Suprapubic skin (tissue), 4 donors: ENCODE measurements at places on chromosomes 2 and 18. TPM values are rescaled to one million over a fixed set of nuclear protein-coding genes. Genes with fewer than 3 reads are reported as not detected.
A peak's percentile ranks its signal among the peaks of the same experiment; 100 is the strongest.

BABAM2 gene
- 31.8 TPM for total RNA-seq

DNA sequence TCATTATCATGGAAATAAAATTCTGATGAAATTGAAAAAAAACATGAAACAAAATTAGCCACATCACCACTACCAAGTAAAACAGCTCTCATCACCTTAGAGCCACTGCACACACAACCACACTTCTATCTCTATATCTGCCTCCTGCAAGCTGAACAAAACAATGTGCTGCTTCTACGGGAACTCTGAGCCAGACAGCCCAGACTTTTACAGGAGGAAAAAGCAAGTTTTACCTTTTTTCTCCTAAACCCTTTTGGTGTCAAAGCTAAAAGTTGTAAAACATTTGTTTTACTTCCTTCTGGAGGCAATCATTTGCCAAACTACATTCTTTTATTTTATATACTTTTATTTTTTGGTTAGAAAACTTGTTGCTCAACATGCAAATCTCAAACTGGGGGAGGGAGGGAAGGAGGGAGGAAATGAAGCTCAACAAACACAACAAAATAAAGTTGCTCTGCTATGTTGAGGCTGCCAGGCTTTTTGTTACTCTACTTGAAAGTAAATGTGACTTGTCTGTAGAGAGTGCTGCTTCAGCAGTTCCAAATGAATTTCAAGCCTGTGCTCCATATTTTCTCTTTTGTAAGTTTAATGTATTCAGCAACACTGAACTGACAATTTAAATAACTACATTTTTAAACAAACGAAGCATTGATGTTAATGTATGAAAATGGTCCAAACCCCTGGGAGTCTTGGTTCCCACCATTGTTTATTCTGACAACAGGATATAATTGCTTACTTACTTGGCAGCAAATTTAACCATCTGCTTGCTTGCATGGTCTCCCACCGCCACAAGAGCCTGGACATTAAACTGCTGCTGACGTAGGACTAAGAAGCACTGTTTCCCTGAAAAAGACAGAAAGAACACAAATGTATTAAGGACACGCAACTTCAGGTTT, 24.5 kb downstream of the DARS1 start:
- DNase-seq: no peak
- H3K4me1 ChIP-seq: peaks cover 17% of the 10 kb centered on the region
- H3K27ac ChIP-seq: peak overlapping the region; percentile 14
- peaks cover 8% of the 10 kb centered on the region for H3K36me3 ChIP-seq

- no peaks in the 10 kb centered on the region for H3K36me3 ChIP-seq
- peaks cover 36% of the 10 kb centered on the region for H3K4me1 ChIP-seq
- H3K4me3 ChIP-seq: no peak overlapping the region
- H3K27ac ChIP-seq: peak overlapping the region; percentile 20
- peak; percentile 91 for DNase-seq
- no peaks in the 10 kb centered on the region for H3K27me3 ChIP-seq
Measured at GRCh38 chr18:48997985-48998831, 47.4 kb upstream of the SMAD7 start.

- H3K4me1 ChIP-seq: no peaks in the 10 kb centered on the region
- no peaks in the 10 kb centered on the region for H3K27me3 ChIP-seq
- no peaks in the 10 kb centered on the region for H3K36me3 ChIP-seq
Measured at GRCh38 chr2:122873951-122874350, 1118.5 kb downstream of the TSN start.

GRCh38 chr2:218807626-218808025, 24.0 kb downstream of the PRKAG3 start:
- H3K36me3 ChIP-seq: peaks cover 4% of the 10 kb centered on the region
- no peak overlapping the region for H3K27ac ChIP-seq
- no peak overlapping the region for H3K4me3 ChIP-seq
- DNase-seq: no peak
- peaks cover 19% of the 10 kb centered on the region for H3K4me1 ChIP-seq

DNA sequence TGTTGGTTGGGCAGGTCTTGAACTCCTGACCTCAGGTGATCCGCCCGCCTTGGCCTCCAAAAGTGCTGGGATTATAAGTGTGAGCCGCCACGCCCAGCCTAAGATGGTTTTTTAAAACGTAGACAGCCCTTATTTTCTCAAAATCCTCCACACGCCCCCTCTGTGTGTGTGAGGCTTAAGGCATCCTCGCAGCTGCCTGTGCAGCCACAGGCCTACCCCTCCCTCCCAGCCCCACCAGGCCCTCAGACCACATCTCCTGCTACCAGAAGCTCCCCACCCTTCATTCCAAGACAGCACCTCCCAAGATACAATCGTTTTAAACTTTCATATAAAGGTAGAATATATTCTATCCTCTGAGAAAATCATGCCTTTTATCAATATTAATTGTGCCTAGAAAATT, 4.8 kb downstream of the ANO7 start:
- H3K27ac ChIP-seq: no peak overlapping the region
- peaks cover 1% of the 10 kb centered on the region for H3K27me3 ChIP-seq
- no peak for DNase-seq
- H3K4me1 ChIP-seq: no peaks in the 10 kb centered on the region

DNA sequence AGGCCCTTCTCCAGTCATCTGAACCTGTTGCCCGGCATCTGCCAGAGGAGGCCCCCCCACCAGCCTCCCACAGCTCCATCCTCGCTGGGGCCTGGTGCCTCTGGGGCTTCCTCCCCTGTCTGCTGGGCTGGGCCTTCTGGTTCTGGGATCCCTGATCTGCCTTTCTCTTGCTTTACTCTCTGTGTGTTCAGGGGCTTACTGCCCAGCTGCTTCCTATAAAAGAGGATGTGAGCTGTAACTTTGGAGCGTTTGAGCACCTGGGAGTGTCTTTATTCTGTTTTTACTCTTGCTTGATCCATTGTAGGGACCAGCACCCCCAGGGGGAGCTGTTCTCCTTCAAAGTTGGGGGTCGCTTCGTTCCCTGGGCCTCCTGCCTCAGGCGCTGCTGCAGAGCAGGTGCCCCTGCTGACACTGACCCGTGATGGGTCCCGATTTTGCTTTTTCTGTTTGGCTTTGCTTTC, 23.1 kb upstream of the FAHD2A start:
- peaks cover 13% of the 10 kb centered on the region for H3K36me3 ChIP-seq
- peaks cover 11% of the 10 kb centered on the region for H3K4me1 ChIP-seq
- H3K4me3 ChIP-seq: no peak overlapping the region
- H3K27me3 ChIP-seq: no peaks in the 10 kb centered on the region

DNA sequence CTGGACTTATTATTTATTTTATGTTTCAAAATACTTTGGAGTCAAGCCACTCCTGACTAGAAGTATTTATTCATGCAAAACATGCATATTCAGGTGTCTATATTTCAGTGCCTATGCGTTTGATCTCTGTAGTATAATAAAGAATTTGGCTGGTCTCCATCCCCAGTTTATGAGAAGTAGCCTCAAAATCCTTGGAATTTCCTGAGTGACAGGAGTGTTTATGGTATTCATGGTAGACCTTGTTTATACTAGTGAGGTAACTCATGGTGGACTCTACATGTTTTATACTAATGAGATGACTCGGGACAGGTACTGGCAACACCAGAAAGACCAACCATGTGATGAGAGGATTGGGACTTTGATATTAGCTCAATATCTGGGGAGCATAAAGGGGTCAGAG, 43.9 kb upstream of the CSRNP3 start:
- no peak overlapping the region for H3K27ac ChIP-seq
- no peak for DNase-seq
- no peaks in the 10 kb centered on the region for H3K27me3 ChIP-seq
- no peak overlapping the region for H3K4me3 ChIP-seq

INHA gene
- total RNA-seq: 3.5 TPM

DNA sequence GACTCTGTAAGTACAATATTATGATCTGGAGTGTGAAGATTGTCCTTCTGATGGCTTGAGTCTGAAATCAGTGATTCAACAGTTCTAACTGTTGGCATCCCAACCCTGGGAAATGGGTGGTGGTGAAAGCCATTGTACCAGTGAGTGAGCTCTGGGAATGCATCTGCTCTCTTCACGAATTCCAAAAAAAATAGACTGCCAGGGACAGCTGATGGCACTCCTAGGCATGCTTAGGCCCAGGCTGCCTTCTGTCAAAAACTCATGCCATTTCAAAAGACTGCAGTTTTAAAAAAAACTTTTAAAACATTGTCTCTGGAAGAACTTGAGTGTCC, 20.3 kb downstream of the OXER1 start:
- H3K36me3 ChIP-seq: peaks cover 8% of the 10 kb centered on the region
- no peaks in the 10 kb centered on the region for H3K4me1 ChIP-seq
- H3K27me3 ChIP-seq: no peaks in the 10 kb centered on the region
- no peak overlapping the region for H3K4me3 ChIP-seq
- DNase-seq: no peak
- no peak overlapping the region for H3K27ac ChIP-seq

MAP2 gene
- 52.0 TPM for total RNA-seq

DNA sequence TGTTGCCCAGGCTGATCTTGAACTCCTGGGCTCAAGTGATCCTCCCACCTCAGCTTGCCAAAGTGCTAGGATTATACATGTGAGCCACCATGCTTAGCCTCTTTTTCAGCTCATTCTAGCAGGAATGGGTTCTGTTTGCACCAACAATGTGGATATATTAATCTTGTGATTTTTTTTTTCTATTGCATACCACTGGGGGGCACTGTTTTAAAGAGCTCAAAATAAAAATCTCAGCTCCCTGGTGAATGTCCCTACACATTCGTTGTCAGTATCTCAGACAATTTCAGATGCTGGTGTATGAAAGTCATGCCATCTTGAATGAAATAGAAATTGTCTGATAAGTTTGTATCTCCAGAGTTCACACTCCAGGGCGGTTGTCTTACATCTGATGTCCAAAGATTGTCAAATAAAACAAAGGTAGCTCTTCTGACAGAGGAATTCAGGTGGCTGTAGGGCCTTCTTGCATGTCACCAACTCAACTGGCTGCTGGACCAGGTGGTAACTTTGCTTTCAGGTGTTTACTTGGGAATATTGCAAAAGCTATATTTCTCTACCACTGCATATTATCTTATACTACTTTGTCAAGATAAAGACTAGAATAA, 3.1 kb upstream of the MATN3 start:
- no peak for DNase-seq
- H3K27ac ChIP-seq: no peak overlapping the region
- peaks cover 13% of the 10 kb centered on the region for H3K4me1 ChIP-seq
- H3K27me3 ChIP-seq: peaks cover 16% of the 10 kb centered on the region
- H3K4me3 ChIP-seq: no peak overlapping the region
- no peaks in the 10 kb centered on the region for H3K36me3 ChIP-seq

DNA sequence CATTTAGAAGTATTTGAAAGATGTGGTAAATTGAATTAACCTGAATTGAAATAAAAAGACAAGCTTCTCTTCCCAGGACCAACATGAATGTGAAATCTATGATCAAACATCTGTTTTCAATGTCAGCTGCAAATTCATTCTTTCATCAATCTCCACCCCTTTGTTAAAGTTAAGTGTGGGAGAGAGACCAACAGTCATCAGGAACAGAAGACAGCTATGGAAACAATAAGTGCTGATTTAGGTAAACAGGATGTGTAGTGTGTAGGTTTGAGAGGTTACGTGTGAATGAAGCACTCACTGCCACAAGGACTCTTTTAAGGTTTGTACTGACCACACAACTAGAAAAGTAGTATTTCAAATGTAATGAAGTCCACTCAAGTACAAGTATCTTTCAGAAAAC, 1659.8 kb upstream of the CELF4 start:
- no peaks in the 10 kb centered on the region for H3K36me3 ChIP-seq
- H3K27me3 ChIP-seq: no peaks in the 10 kb centered on the region

- peak overlapping the region; percentile 76 for H3K27ac ChIP-seq
- no peaks in the 10 kb centered on the region for H3K27me3 ChIP-seq
- peaks cover 32% of the 10 kb centered on the region for H3K36me3 ChIP-seq
- peak overlapping the region; percentile 47 for H3K4me3 ChIP-seq
Measured at GRCh38 chr2:218406209-218406948, 6.7 kb downstream of the CTDSP1 start.

- H3K4me3 ChIP-seq: no peak overlapping the region
- H3K36me3 ChIP-seq: no peaks in the 10 kb centered on the region
- peak; percentile 23 for DNase-seq
Measured at GRCh38 chr2:20434588-20435294, 12.1 kb upstream of the RHOB start.

TMEM178A gene
- 1.6 TPM for total RNA-seq

TMEM169 gene
- total RNA-seq: 0.85 TPM

- no peaks in the 10 kb centered on the region for H3K36me3 ChIP-seq
- no peak overlapping the region for H3K4me3 ChIP-seq
- DNase-seq: no peak
- peaks cover 3% of the 10 kb centered on the region for H3K4me1 ChIP-seq
- H3K27ac ChIP-seq: no peak overlapping the region
Measured at GRCh38 chr18:9655232-9655767, 40.9 kb upstream of the PPP4R1 start.

BOK gene
- 61.0 TPM for total RNA-seq

- H3K27me3 ChIP-seq: no peaks in the 10 kb centered on the region
- no peak for DNase-seq
- H3K36me3 ChIP-seq: no peaks in the 10 kb centered on the region
- H3K4me3 ChIP-seq: no peak overlapping the region
Measured at GRCh38 chr18:63832470-63832869, 55.0 kb upstream of the SERPINB2 start.

DNA sequence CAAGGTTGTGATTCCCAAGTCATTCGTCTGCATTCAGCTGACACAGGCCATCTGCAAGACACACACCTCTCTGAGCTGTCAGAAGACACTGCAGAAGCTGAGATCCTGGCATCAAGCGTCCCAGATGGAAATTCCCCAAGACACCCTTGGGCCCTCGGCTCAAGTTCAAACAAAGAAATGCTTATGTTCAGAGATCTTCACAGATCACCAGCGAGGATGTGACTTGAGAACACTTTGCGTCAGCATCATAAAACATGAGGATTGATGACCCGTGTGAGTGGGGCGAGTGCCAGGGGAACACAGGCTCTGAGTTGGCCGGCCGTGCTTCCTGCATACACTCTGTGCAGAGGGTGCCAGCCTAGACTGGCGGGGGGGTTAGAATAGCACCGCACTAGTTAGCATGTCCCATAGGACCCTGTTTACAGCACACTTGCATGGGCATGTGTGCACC, 36.8 kb downstream of the KCNIP3 start:
- DNase-seq: peak; percentile 90
- H3K4me1 ChIP-seq: peaks cover 15% of the 10 kb centered on the region
- peak overlapping the region; percentile 26 for H3K27ac ChIP-seq
- no peaks in the 10 kb centered on the region for H3K36me3 ChIP-seq
- H3K4me3 ChIP-seq: no peak overlapping the region

AQP12A gene
- not detected for total RNA-seq

ADAM23 gene
- 1.8 TPM for total RNA-seq

GALR1 gene
- 0.08 TPM for total RNA-seq

- no peaks in the 10 kb centered on the region for H3K36me3 ChIP-seq
- DNase-seq: no peak
- no peak overlapping the region for H3K4me3 ChIP-seq
- no peaks in the 10 kb centered on the region for H3K4me1 ChIP-seq
- H3K27ac ChIP-seq: no peak overlapping the region
Measured at GRCh38 chr2:4522498-4523421, 819.4 kb downstream of the DCDC2C start.

SNED1 gene
- total RNA-seq: 14.9 TPM
